Activated naive CD8-positive, alpha-beta T cell treated with anti-CD3 and anti-CD28 coated beads, Interleukin-2, amount 10 ng/mL, durations not matched to agents 7 days and 5 days (primary cell): ENCODE measurements at places on chromosomes 5 and 9. TPM values are rescaled to one million over a fixed set of nuclear protein-coding genes. Genes with fewer than 3 reads are reported as not detected.

DNA sequence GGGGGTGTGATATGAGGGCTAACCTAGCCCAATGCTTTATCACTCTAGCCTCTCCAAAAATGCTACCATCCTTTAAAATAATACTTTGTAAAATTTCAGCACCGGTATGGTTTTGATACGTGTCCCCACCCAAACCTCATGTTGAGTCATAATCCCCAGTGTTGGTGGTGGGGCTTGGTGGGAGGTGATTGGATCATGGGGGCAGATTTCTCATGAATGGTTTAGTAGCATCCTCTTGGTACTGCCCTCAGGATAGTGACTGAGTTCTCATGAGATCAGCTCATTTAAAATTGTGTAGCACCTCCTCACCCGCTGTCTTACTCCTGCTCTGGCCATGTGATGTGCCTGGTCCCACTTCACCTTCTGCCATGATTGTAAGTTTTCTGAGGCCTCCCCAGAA is 35.0 kb upstream of the ANKH start:
- DNase-seq, result no peak

DNA sequence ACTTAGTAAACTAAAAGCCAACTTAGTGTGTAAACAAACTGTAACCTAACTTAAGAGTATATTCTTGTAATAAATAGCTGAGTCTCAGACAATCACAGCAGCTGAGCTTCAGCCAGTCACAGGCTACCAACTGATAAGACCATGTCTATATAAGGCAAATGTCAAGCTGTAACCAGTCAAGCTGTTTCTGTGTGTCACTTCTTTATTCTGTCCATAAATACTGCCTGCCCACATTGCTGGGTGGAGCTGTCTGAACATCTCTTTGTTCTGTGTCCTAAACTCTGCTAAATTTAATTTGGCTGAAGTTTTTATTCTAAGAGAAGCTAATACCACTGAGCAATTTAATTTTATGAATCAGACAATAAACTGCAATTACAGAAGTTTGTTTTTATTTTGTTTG is 412.1 kb upstream of the CDH10 start:
- no peak for DNase-seq

DNA sequence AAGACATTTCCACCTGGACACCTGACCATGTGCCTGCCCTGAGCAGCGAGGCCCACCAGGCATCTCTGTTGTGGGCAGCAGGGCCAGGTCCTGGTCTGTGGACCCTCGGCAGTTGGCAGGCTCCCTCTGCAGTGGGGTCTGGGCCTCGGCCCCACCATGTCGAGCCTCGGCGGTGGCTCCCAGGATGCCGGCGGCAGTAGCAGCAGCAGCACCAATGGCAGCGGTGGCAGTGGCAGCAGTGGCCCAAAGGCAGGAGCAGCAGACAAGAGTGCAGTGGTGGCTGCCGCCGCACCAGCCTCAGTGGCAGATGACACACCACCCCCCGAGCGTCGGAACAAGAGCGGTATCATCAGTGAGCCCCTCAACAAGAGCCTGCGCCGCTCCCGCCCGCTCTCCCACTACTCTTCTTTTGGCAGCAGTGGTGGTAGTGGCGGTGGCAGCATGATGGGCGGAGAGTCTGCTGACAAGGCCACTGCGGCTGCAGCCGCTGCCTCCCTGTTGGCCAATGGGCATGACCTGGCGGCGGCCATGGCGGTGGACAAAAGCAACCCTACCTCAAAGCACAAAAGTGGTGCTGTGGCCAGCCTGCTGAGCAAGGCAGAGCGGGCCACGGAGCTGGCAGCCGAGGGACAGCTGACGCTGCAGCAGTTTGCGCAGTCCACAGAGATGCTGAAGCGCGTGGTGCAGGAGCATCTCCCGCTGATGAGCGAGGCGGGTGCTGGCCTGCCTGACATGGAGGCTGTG is 32.4 kb downstream of the CXXC5 start:
- no peak for DNase-seq

DNA sequence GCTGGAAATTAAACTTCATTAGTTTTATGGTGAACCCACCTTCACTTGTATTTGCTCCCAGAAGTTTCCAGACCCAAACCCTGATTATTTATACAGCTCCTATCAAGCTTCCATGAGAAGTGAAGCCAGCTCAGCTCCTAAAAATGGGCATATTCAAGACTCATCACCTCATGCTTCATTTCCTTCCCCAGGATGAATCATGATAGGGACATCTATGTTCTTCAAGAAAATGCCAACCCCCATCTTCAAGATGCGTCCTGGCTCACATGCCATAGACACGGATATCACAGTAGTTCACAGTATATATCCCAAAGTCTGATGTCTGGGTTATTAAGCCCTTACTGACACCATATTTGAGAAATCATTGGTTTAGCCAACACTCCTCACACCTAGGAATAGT is 217.6 kb downstream of the NPR3 start:
- DNase-seq, result no peak

GRCh38 chr5:141821430-141821925 is 56.7 kb downstream of the PCDH1 start:
- DNase-seq, result no peak

DNA sequence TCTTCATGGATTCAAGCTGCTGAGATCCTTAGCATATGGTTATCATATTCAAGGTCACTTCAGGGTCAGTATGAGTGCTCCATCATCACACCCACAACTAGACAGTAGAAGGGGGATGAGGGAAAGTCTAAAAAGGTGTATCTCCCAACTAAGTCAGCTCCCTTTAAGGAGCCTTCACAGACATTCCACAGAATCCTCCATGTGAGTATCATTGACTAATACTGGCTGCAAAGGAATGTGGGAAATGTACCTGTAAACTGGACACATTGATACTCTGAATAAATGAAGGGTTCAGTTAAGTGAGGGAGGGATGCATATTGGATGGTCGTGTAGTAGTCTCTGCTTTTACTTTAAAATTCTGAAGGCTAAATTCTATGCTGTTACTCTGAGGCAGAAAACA is 330.7 kb downstream of the LRRC70 start:
- DNase-seq, result no peak

GRCh38 chr5:9363449-9363848 is 182.4 kb downstream of the SEMA5A start:
- no peak for DNase-seq

DNA sequence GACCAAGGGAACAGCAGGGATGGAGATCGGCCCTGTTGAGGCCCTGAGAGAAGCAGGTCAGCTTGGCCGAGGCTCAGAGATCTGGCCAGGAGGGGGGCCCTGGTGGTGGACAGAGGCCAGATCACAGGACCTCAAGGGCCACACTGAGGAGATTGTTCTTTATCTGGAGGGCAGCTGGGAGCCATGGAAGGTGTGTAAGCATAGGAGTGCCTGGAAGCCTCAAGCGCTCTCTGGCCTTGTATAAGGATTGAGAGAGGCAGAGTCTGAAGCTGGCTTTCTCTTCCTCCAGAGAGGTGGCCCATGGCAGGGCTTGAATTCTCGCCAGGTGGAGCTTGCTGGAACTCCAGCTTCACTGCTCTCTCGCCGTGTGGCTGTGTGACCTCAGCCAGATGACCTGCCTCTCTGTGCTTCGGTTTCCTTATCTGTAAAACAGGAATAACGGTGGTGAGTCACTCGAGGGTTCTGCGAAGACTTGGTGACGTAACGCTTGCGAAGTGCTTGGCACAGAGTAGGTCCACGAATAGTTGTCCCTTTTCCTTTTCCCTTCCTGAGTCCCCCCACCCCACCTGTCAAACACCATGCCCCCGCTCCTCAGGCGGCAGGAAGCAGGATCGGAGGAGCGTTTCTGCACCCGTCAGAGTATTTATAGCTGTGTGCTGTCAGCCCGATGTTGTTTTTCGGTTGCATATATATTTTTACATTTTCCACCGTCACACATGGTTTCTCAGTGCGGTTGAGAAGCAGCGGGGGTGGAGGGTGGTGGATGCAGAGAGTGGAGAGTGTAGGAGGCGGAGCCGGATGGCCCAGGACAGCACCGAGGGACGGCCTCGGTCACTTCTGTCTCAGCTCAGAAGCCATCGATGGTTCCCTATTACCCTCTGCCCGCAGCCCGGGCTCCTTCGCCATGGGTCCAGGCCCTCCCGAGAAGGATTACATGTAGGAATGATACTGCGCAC is 17.0 kb upstream of the CRB2 start:
- DNase-seq, result peak; percentile 72

DNA sequence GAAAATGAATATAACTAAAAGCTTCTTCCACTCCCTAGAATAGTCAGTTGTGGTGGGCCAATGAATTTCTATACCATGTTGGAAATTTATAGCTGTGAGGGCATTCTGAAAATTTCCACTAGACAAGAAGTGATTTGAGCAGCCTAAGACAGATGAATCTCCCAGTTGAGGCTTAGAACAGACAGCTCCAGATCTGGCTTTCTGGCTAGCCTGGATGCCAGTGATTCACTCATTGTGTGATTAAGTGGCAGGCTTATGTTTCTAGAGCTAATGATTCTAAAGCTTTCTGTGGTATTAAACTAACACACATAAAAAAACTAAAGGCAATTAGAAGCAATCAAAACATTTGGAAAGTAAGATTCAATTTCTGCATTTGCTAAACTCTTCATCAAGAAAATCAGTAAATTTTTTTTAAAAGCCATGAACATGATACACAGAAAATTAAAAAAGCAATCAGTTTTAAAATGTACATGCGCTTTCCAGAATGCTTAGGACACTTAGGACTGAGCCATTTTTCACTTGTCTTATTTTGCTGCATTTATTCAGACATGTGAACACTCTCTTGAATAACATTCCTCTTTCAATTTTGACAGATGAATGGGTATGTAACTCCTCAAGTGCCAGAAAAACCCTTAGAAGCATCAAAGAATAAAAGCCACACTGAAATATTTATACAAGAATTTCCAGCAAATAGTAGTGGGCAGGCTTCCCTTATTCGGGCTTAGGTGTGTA is 100.5 kb upstream of the GNAQ start:
- DNase-seq, result no peak

GRCh38 chr9:72814083-72814597 is 138.7 kb downstream of the ALDH1A1 start:
- DNase-seq, result no peak

GRCh38 chr5:143228597-143229293 is 174.7 kb downstream of the NR3C1 start:
- DNase-seq, result no peak

GRCh38 chr5:176995122-176995490 is 11.5 kb downstream of the UIMC1 start:
- no peak for DNase-seq

GRCh38 chr5:121967187-121967586 is 5.4 kb downstream of the SRFBP1 start:
- DNase-seq, result no peak

GRCh38 chr5:160511280-160511929 is 89.8 kb downstream of the PTTG1 start:
- no peak for DNase-seq

- DNase-seq, result no peak
Measured at GRCh38 chr9:27194401-27195091, 85.5 kb downstream of the TEK start.

GRCh38 chr5:12357626-12358025 is 453.4 kb upstream of the CTNND2 start:
- no peak for DNase-seq

- DNase-seq, result no peak
Measured at GRCh38 chr5:77011498-77011897, 18.7 kb upstream of the AGGF1 start.

DNA sequence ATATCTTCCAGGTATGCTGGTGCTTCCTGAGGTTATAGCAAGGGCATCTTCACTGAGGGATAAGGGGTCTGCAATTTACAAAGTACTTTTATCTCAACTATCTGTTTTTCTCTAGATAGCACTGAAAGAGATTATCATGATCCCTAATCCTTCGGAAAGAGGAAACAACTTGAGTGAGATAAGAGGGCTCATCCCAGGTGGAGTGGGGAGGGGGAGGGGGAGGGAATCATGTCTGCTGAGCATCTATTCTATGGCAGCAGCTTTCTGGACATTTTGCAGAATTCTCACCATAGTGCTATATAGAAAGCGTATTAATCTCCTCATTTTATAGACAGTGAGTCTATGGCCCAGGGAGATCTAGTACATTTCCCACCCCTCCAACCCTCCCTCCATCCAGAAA is 5.9 kb downstream of the TNFSF15 start:
- no peak for DNase-seq

GRCh38 chr5:179919487-179920060 is 11.9 kb upstream of the TBC1D9B start:
- DNase-seq, result no peak

- no peak for DNase-seq
Measured at GRCh38 chr5:68994645-68995044, 99.2 kb upstream of the SLC30A5 start.

The C9orf50 gene
- total RNA-seq, result not detected

The FOXD4 gene
- total RNA-seq, result 0.17 TPM

The TNFSF8 gene
- 54.2 TPM for total RNA-seq

The SLC4A9 gene
- 0.17 TPM for total RNA-seq

The PCDHGC4 gene
- total RNA-seq, result not detected
